Stimulated activated CD8-positive, alpha-beta memory T cell treated with anti-CD3 and anti-CD28 coated beads, Interleukin-7, amount 100 ng/mL, for 48 hours (primary cell): ENCODE measurements at places on chromosomes 6 and 20.

- no peak for DNase-seq
Observed at GRCh38 chr6:106182455-106182854, 96.3 kb downstream of the PRDM1 start.

DNA sequence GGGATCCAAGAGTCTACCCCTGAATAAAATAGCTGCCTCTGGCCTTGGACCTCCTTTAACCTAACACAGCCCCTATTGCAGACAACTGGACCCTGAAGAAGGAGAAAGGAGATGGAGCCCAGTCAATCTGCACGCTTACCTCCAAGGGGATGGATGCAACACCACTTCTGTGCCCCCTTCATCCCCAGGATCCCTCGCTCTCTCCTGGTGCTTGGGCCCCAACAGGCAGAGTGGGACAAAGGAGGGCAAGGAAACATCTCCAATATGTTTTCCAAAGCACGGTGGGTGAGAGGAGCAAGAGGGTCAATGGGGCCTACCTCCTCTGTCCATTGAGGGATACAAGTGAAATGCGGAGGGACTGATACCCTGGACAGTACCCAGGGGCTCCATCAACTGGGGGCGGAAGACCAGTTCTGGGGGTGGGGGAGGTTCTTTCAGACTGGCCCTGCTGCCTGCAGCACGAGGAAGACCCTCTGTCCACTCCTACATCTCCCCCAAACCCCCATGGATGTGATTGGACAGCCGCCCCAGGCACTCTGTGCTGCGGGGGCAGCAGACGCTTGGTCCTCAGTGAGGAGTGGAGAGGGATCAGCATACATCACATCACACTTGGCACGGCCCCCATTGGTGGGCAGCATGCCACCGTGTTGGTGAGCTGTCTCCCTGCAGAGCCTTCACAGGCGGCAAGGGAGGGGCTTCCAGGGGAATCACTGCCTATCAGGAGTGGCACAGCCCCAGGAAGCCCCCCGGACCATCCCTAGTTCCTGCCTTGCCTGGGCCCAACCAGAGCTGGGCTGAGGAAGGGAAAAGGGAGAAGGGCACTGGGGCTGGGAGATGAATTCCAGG is 70.6 kb downstream of the MRPL14 start:
- DNase-seq = no peak

DNA sequence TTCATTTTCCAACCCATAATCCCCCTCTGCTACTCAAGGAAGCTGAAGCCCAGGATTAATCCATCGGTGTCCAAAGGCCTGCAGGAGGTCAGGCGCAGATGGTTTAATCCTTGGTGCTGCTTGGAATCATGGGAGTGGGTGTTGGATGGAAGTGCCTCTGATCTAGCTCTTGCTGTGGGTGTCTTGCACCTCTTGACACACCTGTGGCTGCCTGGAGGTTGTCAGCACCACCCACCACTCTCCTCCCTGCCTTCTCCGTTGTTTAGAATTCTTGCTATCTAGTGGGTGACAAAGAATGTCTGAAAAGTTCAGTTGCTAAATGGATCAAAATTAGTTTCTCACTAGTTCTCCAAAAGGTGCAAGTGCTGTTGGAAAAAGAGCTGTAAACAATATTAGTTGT is 1074.4 kb upstream of the FLRT3 start:
- DNase-seq = no peak

- no peak for DNase-seq
Observed at GRCh38 chr6:13295576-13295975, 32.8 kb downstream of the TBC1D7 start.

GRCh38 chr6:72620871-72621290 is 983 bp upstream of the KCNQ5 start:
- DNase-seq = no peak

DNA sequence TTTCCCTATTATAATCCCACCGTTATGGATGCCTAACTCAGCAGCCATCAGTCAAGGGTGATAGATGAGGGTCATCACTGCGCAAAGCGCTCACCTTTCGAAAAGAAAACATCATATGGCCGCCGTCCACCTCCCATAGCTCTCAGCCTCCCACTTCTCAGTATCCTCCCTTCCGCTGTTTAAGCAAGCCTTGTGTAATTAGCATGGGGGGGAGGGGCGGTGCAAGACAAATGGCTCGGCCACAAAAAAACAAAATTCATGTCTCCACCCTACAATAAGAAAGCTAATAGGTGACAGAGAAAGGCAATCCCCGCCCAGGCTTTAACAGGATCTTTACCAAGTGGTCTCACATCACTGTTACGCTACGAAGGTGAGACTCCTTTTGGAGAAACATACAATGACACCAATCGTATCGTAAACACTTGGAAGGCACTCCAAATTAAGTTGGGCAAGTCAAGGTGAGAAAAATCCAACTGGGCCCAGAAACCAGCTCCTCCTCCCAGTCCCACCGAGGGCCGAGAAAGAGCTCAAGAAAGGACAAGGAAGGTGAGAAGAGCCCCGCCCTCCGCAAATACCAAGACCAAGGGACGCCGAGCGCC is 645 bp downstream of the DDX39B start:
- peak; percentile 52 for DNase-seq

DNA sequence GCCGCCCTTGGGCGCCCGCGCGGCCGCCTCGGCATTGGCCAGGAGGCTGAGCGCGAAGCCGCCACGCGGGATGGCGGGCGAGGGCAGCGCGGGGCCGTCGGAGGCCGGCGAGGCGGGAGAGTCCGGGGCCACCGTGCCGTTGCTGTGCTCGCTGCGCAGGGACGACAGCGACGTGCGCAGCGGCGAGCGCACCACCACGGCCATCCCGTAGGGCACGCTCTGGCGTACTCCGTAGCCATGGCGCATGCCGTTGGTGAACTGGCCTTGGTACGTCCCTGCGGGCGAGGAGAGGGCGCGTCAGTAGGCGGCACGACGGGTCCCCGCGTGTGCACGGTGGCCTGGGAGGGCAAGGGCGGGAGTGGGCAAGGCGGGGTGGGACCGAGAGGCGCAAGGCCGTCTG is 26.9 kb downstream of the JPH2 start:
- no peak for DNase-seq

DNA sequence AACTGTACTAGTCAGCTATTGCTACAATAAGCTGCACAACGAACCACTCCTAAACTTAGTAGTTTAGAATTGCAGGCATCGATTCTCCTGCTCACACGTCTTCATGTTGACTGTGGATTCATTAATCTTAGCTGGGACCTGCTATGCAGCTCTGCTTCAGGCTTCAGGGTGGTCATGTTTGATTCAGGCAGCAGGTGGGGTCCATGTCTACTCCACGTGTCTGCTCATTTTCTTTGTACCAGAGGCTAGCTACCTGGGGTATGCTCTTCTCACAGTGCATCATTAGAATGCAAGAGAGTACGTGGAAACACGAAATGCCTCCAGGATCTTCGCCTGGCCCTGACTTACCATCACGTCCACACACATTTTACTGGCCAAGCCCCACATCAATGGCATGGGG is 64.5 kb upstream of the RIN2 start:
- no peak for DNase-seq

DNA sequence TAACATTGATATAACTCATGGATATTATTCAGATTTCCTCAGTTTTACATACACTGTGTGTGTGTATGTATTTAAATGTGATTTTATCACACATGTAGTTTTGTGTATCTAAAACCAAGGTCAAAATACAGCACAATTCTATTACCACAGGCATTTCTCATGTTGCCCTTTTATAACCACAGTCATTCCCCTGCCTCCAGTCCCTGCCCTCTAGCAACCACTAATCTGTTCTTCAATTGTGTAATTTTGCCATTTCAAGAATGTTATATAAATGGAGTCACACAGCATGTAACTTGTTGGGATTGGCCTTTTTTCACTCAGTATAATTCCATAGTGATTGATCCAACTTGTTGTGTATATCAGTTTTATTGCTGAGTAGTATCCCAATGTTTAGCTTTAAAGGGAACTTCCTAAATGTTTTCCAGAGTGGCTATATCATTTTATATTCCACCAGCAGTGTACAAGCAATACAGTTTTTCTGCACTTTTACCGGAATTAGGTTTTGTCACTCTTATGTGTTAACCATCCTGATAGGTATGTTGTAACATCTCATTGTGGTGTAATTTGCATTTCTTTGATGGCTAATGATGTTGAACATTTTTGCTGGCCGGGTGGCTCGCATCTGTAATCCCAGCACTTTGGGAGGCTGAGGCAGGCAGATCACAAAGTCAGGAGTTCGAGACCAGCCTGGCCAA is 338.2 kb downstream of the SOX4 start:
- DNase-seq = no peak

- DNase-seq = no peak
Observed at GRCh38 chr6:1024587-1024986, 287.3 kb upstream of the FOXQ1 start.

DNA sequence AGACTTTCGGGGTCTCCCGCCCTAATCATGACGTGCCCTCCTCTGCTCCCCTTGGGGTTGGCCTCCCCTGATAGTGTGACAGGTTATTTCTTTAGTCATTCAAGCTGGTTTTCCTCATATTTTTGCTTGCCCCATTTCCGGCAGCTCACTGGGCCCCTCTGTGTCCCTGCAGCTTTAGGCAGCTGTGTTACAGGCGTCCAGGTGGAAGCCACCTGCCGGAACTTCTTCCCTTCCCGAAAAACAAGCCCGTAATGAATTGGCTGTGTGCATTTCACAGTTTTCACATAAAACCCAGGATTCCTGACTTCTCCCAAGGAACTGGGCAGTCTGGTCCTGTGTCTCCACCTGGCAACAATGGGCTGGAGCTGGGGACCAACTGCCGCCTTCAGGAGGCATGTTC is 52.6 kb downstream of the EDN3 start:
- no peak for DNase-seq
